Fibroblast of villous mesenchyme (primary cell): ENCODE measurements at places on chromosomes 6 and 20. TPM values are rescaled to one million over a fixed set of nuclear protein-coding genes. Genes with fewer than 3 reads are reported as not detected.

Gene ATAT1
- 4.2 and 5.2 TPM in 2 replicates for total RNA-seq

Gene SLC22A7
- not detected in 2 replicates for total RNA-seq

Gene EYA2
- not detected in 2 replicates for total RNA-seq

Gene CRIP3
- total RNA-seq = not detected in 2 replicates

Gene SIRPB1
- not detected in 2 replicates for total RNA-seq

Gene DNAH8
- total RNA-seq = under 0.01 and 0.32 TPM in 2 replicates

Gene EEF1A1
- total RNA-seq = 14,096 and 18,582 TPM in 2 replicates

Gene OXT
- total RNA-seq = not detected in 2 replicates

Gene BAK1
- 20.0 and 30.7 TPM in 2 replicates for total RNA-seq

Gene IFNGR1
- total RNA-seq = 26.7 and 47.5 TPM in 2 replicates

Gene MAP3K5
- 30.6 and 84.6 TPM in 2 replicates for total RNA-seq

Gene NFS1
- 37.0 and 40.6 TPM in 2 replicates for total RNA-seq

Gene NCOA5
- total RNA-seq = 15.5 and 18.6 TPM in 2 replicates

Gene FNDC11
- 0.86 and 0.97 TPM in 2 replicates for total RNA-seq

Gene NKX2-2
- not detected in 2 replicates for total RNA-seq

Gene ACTL10
- total RNA-seq = 1.7 and 2.6 TPM in 2 replicates

Gene TSBP1
- total RNA-seq = under 0.01 TPM in 1 of 2 replicates, not detected in the other

Gene LINC00237
- not detected in 2 replicates for total RNA-seq

Gene SHLD1
- total RNA-seq = 0.97 and 1.7 TPM in 2 replicates

Gene GUCA1A
- total RNA-seq = 0.32 TPM in 1 of 2 replicates, not detected in the other

Gene BMP6
- total RNA-seq = under 0.01 and 1.7 TPM in 2 replicates

Gene LY6G6F
- total RNA-seq = not detected in 2 replicates
